ENCODE measurements at places on chromosomes 16 and 17.

DNA sequence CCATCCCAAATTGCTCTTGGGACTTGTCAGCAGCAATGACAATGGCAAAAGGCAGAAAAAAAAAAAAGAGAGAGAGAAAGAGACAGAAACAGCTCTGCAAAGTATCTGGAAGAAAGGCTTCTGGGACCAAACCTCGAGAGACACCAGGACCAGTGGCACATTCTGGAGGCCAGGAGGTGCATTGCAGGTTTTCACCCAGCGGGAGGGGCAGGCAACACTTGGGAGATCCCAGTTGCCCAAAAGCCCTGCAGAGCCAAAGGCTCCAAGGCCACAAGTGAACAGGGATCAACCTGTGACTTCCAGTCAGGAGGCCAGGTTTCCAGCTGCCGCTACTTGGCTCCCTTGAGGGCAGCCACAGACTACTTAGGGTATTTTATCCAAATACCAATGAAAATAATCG is 110.8 kb upstream of the CDH5 start:
- DNase-seq: no peak

DNA sequence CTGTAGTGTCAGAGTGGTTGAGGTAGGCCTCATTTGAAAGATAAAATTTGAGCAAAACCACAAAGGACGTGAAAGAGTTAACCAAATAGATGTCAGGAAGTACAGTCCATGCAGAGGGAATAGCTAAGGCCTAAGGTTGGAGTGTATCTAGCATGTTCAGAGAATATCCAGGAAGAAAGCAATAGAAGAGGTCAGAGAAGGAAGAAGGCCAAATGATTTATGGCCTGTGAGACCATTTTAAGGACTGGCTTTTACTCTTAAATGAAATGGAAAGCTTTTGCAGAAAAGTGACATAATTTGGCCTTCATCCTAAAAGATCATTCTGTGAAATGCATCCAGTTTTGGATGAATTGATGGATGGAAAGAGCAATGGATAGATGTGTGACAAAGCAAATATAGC is 116.5 kb downstream of the NLK start:
- no peak for DNase-seq

- no peak for DNase-seq
Observed at GRCh38 chr17:72976971-72977770, 115.3 kb downstream of the SLC39A11 start.

DNA sequence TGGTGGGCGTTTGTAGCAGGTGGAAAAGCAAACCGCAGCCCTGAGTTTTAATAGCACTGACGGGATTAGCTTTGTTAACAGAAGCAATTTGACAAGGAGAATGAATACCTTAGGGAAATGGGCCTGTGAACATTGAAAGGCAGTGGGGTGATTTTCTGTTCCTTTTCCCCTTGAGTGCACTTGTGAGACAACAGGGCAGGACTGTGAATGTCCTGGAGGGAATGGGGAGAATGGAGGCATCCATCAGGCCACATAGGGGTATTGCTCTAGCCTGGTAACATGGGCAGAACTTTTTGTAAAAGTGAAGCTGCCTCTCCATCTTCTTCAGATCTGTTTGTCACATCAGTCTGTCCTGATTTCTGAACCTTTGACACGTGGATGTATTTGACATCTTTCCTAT is 26.2 kb downstream of the USP43 start:
- DNase-seq: no peak

- DNase-seq: peak; percentile 60
Observed at GRCh38 chr16:72066747-72067146, 3.7 kb downstream of the HPR start.

GRCh38 chr16:54031107-54031760 is 255.4 kb downstream of the IRX3 start:
- no peak for DNase-seq

- no peak for DNase-seq
Observed at GRCh38 chr17:3935825-3936355, 19.6 kb upstream of the P2RX1 start.

- DNase-seq: no peak
Observed at GRCh38 chr17:4086041-4086483, 56.8 kb downstream of the ZZEF1 start.

DNA sequence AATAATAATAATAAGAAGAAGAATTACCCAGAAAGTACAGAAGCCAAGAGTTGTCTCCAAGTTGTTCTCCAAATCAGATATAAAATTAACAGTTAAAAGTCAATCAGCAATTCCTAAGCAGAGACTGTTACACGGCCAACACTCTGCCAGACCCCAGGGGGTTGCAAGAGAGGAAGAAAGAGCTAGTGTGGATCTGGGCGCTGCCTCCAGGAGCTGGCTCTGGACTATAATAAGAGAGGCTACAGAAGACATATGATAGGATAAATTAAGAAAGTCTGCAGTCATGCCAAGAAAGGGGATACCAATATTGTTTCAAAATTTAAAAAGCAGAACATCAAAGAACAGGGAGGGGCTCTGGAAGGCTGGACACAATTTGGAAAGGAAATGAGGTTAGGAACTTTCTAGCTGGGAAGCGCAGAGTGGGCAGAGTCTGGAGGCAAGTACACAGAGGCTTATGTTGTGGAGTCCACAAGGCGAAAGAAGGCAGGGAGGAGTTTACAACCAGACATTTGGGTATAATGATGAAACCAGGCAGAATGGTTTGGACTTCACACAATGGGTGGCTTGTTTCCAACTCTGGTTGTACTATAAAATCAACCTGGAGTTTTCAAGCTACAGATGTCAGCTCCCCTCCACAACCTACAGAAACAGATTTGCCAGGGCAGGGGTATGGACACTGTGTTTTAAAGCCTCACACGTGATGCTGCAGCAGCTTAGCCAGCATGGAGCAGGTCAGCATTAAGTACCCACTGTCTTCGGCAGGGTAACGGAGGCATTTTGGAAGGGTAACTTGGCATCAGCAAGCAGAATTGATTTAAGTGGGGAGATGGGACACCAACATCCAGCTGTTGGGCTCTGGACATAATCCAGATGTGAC is 49.4 kb downstream of the SLC39A11 start:
- no peak for DNase-seq

DNA sequence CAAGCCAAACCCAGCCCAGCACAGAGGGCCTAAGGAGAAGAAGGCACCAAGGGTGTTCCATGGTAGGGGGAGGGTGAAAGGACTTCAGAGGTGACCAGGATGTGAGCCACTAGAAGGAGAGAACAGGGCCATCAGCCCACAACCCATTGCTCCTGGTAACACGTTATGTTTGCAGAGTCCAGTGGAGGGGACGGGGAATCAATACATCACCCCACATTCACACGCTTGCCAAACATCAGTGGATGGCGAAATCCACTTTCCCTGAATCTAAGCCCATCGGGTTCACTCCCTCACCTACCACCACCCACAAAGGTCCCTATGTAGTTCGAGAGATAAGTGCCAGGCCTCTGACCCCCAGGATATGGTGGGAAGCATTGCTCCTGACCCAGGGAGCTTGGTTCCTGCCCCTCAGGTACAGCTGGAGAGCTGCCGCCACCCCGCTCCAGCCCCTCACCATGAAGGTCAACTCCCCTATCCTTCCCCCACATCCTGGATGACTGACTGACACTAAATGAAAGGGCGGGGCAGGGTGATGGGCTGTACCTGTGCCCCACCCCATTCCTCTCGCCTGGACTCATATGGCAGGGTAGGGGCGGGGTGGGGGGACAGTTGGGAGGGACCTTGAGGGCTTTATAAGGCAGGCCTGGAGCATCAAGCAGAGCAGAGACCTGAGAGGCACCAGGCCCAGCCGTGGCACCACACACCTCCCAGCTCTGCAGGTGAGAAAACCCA is at the start of gene GAST:
Gene GAST, plus strand, starts transcription at position 663 of the 732 bp plus-strand sequence. CDS start 3,106 bp downstream, outside the sequence.
- DNase-seq: no peak

- no peak for DNase-seq
Observed at GRCh38 chr16:9311303-9311954, 220.0 kb downstream of the HAPSTR1 start.

- peak; percentile 79 for DNase-seq
Observed at GRCh38 chr16:76946879-76947278, 244.1 kb upstream of the MON1B start.

- DNase-seq: no peak
Observed at GRCh38 chr16:21526923-21527807, 72.2 kb upstream of the METTL9 start.

DNA sequence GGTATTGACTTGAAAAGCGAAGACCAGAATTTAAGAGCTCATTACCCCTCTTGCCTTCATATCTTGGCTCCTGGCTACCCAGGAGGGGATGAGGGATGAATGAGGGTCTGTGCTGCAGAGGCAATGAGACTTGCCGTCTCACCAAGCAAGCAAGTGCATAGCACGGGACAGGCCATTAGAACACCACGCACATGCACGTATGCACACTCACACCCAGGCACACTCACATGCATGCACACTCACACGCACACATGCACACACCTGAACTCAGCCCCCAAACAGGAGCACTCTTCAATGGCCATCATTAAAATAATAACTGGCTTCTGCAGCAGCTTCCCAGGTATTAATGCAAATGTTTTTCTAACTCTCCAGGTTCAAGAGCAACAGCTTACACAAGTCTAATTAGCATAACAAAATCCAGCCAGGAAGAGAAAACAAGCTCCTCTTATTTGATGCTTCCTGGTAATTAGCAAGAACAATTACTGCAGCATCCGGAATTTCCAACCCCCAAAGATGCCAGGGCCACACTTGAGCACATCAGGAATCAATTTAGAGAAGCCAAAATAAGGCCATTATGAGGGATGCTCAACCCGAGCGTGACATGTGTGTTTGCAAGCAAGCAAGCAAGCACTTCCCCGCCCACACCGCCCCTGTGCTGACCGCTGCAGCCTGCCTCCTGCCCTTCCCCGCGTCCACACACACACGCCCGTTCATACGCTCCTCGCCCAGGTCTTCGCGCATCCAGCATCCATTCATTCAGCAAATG is 171.6 kb upstream of the TNRC6C start:
- DNase-seq: no peak

GRCh38 chr17:47999582-47999981 is 28.7 kb downstream of the CDK5RAP3 start:
- DNase-seq: no peak

DNA sequence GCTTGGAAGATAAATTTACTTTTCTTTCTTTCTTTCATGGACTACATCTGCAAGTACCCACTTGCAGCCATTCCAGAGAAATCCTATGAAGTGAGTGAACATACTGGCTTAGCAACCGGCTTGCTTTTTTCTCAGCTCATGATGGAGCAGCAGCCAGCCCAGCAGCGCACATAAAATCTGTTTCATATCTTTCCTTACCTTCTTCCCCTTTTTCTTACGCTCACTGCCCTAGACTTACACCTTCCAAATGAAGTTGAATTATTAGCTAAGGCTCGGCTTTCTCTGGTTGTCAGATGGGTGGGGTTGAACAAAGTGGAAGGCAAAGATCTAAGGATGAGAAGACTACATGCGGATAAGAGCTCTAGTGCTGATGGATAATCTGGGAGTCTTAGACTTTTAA is 13.9 kb upstream of the ABCA8 start:
- DNase-seq: no peak

DNA sequence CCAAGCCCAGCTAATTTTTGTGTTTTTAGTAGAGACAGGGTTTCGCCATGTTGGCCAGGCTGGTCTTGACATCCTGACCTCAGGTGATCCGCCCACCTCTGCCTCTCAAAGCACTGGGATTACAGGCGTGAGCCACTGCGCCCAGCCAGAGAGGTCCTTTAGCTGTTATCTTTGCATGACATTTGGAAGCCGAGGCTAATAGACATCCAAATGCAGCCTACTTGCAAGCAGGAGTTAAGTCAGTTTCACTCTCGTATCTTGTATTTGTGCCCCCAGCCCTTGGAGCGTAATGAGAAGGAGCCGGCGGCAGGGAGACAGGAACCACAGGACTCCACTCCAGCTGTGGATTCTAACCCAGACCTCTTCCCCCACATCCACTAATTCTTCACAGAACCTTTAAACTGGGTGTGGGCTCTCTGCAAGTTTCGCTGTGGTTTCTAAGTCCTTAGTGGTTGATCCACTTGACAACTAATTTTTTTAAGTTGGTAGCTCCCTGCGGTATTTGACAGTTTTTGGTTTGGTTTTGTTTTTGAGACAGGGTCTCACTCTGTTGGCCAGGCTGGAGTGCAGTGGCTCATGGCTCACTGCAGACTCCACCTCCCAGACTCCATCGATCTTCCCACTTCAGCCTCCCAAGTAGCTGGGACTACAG is 3.1 kb upstream of the CYTH1 start:
- DNase-seq: no peak

- DNase-seq: no peak
Observed at GRCh38 chr17:42798011-42798382, 507 bp downstream of the COA3 start.

All from SW 1271 (cell line).